ENCODE measurements at places on chromosomes 7 and 10.
A peak's percentile ranks its signal among the peaks of the same experiment; 100 is the strongest.

GRCh38 chr10:74337330-74338016, 186.5 kb downstream of the ADK start:
- no peak for DNase-seq

DNA sequence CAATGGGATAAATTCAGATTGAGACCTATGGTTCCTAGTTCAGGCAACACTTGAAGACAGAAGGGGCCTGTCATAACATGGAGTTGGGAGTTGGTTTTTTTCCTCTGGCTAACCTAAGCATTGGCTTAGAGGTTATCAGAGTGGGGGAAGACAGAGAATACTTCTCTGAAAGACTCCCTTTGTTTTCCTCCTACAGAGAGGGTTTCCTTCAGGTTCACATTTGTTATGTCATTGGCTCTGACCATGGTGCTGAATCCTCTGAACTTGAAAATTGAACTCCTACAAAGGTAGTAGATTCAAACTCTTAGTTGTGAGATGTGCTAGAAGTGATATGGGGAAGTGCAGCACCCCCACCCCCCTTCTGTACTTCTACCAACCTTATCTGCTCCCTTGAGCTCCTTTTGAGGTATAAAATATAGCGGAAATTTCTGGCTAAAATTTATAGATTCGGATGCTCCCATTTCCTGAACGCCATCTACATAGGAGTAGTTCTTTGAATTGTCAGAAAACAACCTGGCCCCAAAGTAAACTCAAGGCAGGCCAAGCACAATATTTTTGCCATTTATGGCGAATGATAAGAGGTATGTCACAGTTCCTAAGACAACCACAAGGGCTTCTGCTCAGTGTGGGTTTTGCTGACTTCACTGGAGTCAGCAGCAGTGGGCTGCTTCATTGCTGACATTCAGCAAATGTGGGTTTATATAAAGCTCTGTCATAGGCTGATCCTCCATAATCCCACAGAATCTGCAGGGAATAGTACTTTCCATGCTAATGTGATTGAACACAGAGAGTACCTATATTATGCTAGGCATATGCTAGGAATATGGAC, 131.6 kb upstream of the KLF14 start:
- DNase-seq = no peak

GRCh38 chr7:54967377-54967776, 51.4 kb upstream of the EGFR start:
- DNase-seq = no peak

DNA sequence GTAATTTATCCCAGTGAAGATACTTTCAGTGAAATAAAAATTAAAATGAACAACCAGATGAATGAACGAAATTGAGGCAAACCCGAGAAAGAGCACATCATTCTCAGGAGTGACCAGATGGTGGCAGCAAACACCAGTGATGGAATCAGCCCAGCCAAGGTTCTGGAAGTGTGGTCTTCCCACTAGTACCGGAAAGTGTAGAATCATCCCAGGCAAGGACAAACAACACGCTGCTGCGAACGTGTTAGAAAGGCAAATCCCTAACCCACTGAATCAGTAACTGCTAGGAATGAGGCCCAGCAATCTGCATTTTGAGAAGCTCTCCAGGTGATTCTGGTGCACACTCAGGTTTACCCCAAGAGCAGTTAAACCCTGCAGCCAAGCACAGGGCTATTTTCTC, 15.5 kb upstream of the SLC18A3 start:
- peak; percentile 51 for DNase-seq

DNA sequence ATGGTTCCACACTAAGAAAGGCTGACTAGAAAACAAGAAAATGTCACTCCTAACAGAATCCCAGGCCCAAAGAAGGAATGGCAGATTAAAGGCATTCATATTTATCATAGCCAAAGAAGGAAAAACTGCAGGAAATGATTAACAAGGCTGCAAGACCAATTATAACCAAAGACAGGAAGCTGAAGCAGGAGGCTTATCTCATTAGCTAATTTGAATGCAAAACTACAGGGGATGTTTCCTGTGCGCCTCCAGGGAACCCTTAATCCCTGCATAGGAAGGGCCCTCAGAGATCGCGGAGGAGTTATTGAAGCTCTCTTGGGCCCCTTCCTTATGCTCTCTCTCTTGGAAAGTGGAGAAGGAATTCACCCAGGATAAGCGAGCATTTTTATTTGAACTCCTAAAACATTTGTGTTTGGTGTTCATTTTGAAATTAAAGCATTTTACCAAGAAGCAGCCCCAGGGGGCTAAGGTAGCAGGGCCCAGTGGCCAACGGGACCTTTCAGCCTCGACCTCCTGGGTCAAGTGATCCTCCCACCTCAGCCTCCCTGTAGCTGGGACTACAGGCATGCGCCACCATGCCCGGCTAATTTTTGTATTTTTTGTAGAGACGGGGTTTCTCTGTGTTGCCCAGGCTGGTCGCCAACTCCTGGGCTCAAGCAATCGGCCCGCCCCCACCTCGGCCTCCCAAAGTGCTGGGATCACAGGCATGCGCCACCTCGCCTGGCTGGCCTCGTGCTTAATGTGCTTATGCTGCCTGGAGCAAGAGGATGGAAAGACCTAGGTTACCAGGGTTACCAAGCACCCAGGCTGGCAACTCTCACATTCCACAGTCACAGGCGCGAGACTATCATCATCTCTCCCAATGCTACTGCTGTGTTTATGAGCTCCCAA, 24.1 kb upstream of the PROSER2 start:
- no peak for DNase-seq

DNA sequence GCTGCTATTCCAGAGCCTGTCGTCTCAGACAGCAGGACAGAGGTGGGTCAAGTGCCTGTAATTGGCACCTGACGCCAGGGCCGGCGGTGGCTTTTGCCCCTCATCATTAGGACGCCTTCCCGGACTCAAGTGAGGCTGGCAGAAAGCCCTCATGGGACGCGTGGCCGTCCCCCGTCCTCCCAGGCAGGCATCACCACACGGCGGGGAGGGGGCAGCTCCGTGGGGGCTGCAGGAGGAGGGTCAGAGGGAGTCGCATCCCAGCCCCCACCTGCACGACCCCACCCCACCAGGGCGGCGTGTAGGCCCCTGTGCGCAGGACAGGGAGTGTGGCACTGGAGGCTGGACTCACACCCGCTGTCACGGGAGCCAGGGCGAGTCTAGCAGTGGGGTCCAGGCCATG, 16.3 kb downstream of the CFAP46 start:
- DNase-seq = no peak

GRCh38 chr7:129493555-129493954, 8.8 kb upstream of the SMKR1 start:
- no peak for DNase-seq

DNA sequence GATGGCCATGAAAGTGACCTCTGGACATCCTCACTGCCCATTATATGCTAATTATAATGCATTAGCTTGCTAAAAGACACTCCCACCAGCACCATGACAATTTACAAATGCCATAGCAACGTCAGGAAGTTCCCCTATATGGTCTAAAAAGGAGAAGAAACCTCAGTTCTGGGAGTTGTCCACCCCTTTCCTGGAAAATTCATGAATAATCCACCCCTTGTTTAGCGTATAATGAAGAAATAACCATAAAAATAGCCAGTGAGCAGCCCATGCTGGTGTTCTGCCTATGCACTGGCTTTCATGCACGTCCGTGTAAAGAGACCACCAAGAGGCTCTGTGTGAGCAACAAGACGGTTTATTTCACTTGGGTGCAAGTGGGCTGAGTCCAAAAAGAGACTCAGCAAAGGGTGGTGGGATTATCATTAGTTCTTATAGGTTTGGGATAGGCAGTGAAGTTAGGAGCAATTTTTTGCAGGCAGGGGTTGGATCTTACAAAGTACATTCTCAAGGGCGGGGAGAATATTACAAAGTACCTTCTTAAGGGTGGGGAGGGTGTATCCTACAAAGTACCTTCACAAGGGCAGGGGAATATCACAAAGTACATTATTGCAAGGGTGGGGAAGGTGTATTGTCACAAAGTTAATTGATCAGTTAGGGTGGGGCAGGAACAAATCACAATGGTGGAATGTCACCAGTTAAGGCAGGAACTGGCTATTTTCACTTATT, 45.6 kb downstream of the LBX1 start:
- no peak for DNase-seq

- DNase-seq = no peak
These were observed 185.1 kb downstream of the ARL4A start for GRCh38 chr7:12872487-12872886.

DNA sequence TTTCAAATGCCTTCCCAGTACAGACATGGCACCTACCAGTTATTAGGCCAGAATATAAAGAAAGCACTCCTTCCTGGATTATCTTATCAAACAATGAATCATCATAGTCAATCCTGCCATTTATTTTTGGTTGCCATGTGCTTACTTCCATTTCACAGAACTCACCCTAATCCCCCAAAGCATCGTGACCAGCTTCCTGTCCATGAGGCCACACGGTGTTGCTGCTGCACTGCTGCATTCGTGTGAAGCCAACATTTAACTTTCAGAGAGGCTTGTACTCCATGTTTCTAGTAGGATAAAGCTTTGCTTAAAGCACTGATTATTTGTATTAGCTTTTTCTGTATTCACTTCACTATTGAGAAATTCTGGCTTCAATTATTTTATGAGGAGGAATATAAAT, 14.4 kb downstream of the COL28A1 start:
- DNase-seq = no peak

DNA sequence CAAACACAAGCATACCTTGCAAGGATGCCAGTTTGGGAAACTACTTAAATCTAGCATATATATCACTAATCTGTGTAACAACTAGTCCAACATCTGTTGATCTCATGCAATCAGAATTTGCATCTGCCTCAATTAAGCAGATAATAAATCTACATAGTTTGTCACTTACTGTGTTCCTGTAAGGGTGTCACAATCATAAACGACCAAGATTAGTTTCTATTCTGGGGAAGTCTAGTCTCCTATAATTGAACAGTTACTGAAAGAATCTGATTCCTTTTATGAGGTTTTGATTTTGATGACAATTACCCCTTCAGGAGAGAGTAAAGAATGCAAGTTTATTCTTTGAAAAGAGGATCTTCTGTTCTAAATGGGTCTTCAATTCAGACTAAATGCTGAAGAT, 85.5 kb upstream of the LRRN3 start:
- no peak for DNase-seq

DNA sequence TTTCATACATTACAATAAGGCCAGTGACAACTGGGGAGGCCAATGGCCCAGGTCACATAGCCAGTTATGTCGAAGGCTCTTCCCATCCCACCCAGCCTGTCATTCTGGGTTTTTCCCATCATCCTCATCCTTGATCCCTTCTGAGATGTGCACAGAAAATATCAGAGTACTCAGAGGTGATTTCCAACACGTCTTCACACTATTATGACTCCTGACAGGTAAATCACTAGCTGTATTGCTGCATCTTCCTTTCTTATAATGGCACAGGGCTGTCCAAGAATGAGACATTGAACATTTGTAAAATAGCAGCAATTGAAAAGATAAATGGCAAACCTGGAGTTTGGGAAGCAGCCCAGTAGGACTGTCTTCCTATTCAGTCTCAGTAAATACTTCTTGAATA, 159.9 kb downstream of the PLXNA4 start:
- no peak for DNase-seq

- DNase-seq = no peak
These were observed 193.8 kb downstream of the IMMP2L start for GRCh38 chr7:111368381-111369065.

DNA sequence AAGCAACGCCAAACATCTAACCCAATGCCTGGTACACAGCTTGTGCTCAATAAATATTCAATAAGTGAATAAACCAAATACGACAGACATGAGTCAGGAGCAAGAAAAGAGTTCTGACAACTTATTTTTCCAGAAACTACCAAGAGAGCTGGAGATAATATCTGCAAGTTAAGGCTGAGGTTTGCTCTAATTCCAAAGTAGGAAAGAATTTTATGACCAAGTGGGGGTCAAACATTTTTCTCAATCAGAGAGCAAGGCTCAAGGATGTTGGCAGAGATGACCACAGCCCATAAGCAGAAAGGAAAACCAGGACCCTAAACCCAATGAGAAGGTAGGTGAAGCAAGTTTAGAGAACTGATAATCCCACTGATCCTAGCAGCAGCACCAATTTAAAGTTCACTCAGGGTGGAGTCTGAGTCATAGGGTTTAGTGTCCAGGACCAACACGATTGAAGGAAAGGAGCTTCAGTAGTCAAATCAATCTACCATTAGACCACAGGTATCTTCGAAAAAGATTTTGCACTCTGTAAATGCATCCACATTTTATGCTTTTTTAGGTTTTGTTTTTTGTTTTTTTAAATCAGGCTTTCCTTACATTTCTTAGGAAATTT, 49.3 kb upstream of the KCNIP2 start:
- DNase-seq = no peak

DNA sequence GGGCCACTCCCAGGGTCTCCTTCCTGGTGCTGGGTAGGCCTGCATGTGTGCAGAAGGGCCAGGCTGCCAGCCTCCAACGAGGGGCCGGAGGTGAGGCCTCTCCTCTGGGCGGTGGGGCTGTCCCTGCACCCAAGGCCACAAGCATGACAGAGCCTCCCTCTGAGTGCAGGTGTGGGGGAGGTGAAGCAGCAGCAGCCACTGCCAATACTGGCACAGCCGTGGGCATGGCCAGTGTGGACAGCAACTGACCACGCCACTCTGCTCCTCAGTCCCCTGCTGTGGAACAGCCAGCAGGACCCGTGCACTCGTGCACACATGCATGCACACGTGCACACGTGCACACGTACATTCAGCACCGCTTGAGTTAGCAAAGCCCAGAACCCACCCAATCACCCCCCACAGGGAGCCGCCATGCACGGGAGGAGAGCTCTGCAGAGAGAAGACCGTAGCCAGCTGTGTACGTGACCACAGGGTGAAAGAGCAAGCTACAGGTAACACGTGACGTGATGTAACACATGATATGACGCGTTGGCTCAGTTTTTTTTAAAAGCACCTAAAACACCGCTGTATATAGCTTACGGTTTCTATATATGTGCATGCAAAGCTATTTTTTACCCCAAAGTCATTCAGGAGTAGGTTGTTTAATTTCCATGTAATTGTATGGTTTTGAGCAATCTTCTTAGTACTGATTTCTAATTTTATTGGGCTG, 23.1 kb downstream of the PAPOLB start:
- no peak for DNase-seq

DNA sequence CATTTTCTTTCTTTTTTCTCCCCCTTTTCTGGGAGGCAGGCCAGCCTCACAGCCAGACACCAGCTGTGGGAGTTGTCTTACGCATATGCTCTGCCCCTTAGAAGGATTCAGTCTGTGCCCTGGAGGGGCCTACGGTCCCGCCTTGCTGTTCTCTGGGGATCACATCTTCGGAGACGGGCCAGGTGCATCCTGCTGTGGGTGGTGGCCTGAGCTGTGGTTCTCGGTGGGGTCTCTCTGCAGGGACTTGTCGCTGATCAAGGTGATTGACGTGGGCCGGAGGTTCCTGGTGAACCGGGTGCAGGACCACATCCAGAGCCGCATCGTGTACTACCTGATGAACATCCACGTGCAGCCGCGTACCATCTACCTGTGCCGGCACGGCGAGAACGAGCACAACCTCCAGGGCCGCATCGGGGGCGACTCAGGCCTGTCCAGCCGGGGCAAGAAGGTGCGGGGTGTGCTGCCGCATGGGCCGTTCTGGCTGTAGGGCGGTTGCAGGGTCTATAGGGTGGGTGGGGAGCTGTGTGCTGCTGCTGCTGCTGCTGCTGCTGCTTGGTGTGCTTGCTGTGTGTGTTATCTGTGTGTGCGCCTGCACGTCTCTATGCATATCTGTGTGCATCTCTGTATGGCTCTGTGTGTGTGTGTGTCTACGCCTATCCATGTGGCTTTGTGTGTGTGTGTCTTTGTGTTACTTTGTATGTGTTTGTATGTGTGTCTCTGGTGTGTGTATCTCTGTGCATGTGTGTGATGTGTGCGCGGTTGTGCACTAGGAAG, 17.9 kb downstream of the PFKFB3 start:
- DNase-seq = peak; percentile 52

All from astrocyte of the spinal cord (primary cell).